H9 (cell line): ENCODE measurements at places on chromosomes 7 and 10.

DNA sequence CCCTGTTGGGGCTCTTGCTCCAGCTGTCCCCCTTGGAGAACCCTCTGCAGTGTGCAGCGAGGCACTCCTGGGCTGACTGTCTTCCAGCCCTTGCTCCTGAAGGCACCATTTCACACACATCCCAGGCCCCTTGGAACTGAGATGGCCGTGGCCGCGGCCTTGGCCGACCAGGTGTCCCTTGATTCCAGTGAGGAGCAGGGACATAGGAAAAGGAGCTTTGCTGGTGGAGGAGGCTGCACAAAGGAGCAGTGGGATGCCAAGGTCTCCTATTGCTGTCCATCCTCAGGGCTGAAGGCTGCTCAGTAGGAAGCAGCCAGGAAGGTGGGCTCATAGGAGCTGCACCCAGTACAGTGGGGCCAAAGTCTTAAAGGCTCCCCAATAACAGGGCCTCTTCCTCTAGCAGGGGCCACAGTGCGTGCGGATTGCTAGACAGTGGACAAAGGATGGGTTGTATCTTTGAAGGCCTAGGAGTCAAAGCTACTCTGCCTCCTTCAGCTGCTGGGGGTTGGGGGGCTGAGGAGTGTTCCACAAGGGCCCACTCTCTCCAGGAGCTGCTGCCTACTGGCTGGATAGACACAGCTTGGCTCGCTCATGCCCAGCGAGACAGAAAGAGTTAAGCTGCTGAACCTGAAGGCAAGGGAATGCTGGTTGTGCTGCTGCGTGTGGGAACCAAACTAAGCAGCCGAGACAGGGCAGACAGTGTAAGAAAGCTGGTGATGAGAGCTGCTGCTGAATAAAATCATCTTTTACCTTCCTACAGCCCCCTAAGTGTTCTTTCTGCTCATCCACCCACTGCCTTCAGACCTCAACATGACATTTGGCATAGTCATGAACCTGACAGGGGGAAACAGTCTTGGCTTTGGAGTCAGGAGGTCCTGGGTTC lies 891.9 kb upstream of the ZNF722 start:
- H3K4me1 ChIP-seq = no peaks in the 10 kb centered on the region

DNA sequence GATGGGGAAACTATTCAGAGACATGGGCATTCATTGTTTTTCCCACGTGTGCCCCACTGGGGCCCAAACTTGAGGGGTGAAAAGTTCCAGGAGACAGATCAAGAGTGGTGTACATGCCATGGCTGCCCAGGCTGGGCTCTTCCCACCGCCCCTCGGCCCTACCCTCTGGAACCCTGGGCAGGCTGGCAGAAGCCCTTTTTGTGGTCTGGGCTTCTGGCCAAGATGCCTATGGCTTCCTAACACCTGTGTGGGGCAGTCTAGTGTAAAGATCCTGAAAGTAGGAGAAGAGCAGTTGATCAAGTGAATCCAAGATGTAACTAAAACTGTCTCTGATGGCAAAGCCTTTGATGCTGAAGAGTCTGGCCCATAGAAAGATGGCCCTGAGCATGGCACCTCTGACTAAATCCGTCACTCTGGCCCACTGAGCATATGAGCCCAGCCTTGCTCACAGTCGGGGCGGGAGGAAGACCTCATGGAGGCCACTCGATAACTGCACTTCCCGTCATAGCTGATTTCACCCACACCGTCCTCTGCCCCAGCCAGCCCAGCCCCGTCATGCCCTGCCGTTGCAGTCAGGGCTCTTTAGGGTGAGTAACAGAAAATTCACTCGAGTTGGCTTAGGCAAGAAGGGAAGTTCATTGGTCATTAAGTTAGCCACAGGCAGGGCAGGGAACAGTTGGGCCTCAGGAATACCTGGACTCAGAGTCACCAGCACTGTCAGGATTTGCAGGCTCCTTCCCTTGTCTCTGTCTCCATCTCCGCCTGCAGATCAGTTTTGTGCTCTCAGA lies 37.9 kb upstream of the MTPAP start:
- no peaks in the 10 kb centered on the region for H3K36me3 ChIP-seq
- no peaks in the 10 kb centered on the region for H3K27me3 ChIP-seq
- peak overlapping the region; percentile 20; the same call in 1 of the 3 replicates for H3K4me3 ChIP-seq
- no peak for DNase-seq
- no peaks in the 10 kb centered on the region; the same call in 1 of the 2 replicates for H3K4me1 ChIP-seq

GRCh38 chr7:151425670-151426440 lies 14.1 kb downstream of the CRYGN start:
- no peak for DNase-seq
- no peak overlapping the region for H3K27ac ChIP-seq
- H3K4me3 ChIP-seq = no peak overlapping the region
- no peaks in the 10 kb centered on the region for H3K36me3 ChIP-seq
- peaks cover 3% of the 10 kb centered on the region; the same call in 1 of the 2 replicates for H3K4me1 ChIP-seq

DNA sequence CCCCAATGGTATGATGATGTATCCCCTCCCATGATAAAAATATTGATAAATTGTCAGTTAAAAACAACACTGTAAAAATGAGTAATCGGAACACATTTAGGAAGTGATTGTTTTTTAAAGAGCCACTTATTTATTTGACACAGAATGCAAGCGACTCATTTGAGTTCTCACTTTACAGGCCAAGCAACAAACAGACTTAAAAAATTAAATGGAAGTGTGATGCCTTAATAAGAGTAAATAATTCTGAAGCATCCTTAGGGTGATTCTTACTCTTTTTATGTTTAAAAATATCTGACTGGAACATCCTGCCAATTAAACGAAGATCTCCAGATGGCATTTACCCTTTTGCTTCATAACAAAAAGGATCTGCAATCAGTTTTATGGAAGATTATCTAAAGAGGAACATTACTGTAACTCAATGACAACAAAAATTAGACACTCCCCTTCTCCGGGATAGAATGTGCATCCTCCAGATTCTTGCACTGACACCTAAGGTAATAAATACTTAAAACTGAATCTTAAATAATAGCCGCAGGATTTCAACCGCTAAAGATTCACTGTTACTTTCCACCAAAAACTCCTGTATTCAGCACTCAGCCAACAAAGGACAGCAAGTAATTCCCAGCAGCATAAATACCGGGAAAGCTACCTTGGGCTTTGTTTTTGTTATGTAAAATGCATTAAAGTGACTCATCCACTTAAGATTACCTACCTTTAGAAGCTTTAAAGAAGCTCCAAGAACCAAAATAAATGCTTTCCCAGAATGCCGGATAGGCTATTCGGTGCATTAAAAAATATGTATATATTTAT lies 1.7 kb downstream of the CACNA2D1 start:
- 0 out of 2 replicates have a peak, but pooled peaks cover 2% of the 10 kb centered on the region for H3K4me1 ChIP-seq
- no peaks in the 10 kb centered on the region for H3K36me3 ChIP-seq
- no peak for DNase-seq
- peak overlapping the region; percentile 96 for H3K4me3 ChIP-seq
- no peaks in the 10 kb centered on the region for H3K27me3 ChIP-seq

- no peak overlapping the region for H3K27ac ChIP-seq
- no peak for DNase-seq
- no peaks in the 10 kb centered on the region for H3K4me1 ChIP-seq
- H3K36me3 ChIP-seq = no peaks in the 10 kb centered on the region
Observed at GRCh38 chr10:10598297-10598696, 419.4 kb upstream of the CELF2 start.

DNA sequence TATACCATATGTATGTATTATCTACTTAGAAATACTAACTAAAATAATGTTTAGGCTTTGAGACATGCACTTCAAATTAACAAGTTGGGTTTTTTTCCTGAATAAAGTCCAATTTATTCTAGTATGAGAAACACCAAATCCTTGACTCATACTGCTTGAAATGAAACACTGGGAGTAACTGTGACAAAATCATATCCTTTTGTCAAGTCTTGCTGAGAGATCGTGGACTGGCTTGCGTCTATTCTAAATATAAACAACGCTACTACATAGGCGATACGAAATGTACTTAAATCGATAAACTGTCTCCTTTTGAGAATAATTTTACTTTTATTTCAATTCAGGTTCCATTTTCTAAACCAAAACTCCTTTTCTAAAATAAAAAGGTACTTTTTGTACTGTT lies 16.3 kb downstream of the SMURF1 start:
- no peak for DNase-seq
- no peaks in the 10 kb centered on the region for H3K27me3 ChIP-seq
- no peak overlapping the region for H3K27ac ChIP-seq
- H3K36me3 ChIP-seq = no peaks in the 10 kb centered on the region
- H3K4me1 ChIP-seq = peaks cover 8% of the 10 kb centered on the region; the same call in 1 of the 2 replicates

- H3K4me3 ChIP-seq = peak overlapping the region; percentile 79
- H3K27me3 ChIP-seq = no peaks in the 10 kb centered on the region
- peaks cover 32% of the 10 kb centered on the region for H3K36me3 ChIP-seq
- DNase-seq = no peak
Observed at GRCh38 chr7:151078233-151079040, 2.2 kb downstream of the FASTK start.

GRCh38 chr7:32243687-32244290 lies 173.6 kb upstream of the PDE1C start:
- no peak overlapping the region for H3K4me3 ChIP-seq
- no peaks in the 10 kb centered on the region for H3K4me1 ChIP-seq
- DNase-seq = no peak
- H3K27ac ChIP-seq = no peak overlapping the region
- H3K36me3 ChIP-seq = no peaks in the 10 kb centered on the region
- H3K27me3 ChIP-seq = no peaks in the 10 kb centered on the region

- DNase-seq = no peak
- H3K36me3 ChIP-seq = 0 out of 3 replicates have a peak, but pooled peaks cover 3% of the 10 kb centered on the region
- H3K4me3 ChIP-seq = no peak overlapping the region
- H3K4me1 ChIP-seq = peaks cover 2% of the 10 kb centered on the region; the same call in 1 of the 2 replicates
- no peak overlapping the region for H3K27ac ChIP-seq
Observed at GRCh38 chr7:127770885-127771284, 118.9 kb downstream of the SND1 start.

- no peak for DNase-seq
- no peak overlapping the region for H3K27ac ChIP-seq
- H3K36me3 ChIP-seq = peaks cover 50% of the 10 kb centered on the region
- H3K4me1 ChIP-seq = no peaks in the 10 kb centered on the region
- H3K4me3 ChIP-seq = no peak overlapping the region
Observed at GRCh38 chr10:97365761-97366351, 31.3 kb upstream of the FRAT2 start.

GRCh38 chr7:127650847-127651555 lies 993 bp upstream of the SND1 start:
- H3K4me3 ChIP-seq = peak overlapping the region; percentile 100
- H3K27me3 ChIP-seq = no peaks in the 10 kb centered on the region
- H3K4me1 ChIP-seq = no peaks in the 10 kb centered on the region; the same call in 1 of the 2 replicates
- H3K36me3 ChIP-seq = no peaks in the 10 kb centered on the region; the same call in 1 of the 3 replicates

GRCh38 chr7:1512781-1513656 lies 8.8 kb upstream of the INTS1 start:
- H3K4me3 ChIP-seq = no peak overlapping the region
- no peak overlapping the region for H3K27ac ChIP-seq
- DNase-seq = no peak
- H3K36me3 ChIP-seq = no peaks in the 10 kb centered on the region

GRCh38 chr10:8044331-8044907 lies 10.1 kb upstream of the GATA3 start:
- H3K4me1 ChIP-seq = no peaks in the 10 kb centered on the region; the same call in 1 of the 2 replicates
- H3K4me3 ChIP-seq = no peak overlapping the region
- peaks cover 100% of the 10 kb centered on the region for H3K27me3 ChIP-seq
- H3K27ac ChIP-seq = no peak overlapping the region

DNA sequence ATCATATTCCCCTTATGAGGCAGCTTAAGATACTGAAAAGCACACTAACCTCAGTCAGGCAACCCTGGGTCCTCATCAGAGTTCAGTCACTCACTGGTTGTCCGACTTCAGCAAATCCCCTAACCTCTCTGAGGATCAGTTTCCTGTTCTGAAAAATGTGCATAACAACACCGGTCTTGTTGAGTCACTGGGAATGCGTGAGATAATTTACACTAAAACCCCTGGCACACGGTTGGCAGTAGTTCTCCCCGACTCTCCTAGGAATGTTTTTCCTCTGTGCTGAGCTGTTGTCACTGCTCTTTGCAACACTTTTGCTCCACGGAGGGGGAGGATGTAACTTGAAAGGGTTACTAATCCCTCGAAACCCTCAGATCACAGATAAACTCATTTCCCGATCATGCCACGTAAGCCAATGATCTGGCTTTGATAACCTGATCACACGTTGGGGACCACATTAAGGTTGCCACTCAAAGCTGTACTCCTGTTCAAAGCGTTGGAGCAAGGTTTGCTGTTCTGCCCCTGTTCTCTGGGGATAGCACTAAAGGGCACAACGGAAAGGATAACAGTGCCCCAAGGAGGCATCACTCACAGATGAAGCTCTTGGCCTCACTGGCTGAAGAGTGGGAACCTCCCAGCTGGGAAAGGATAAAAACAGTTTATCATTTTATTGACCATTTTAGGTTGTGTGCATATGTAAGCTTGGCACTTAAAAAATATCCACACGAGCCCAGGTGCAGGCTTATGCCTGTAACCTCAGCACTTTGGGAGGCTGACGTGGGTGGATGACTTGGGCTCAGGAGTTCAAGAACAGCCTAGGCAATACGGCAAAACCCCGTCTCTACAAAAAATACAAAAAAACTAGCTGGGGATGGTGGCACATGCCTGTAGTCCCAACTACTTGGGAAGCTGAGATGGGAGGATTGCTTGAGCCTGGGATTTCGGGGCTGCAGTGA lies 5.0 kb upstream of the RBM17 start:
- no peaks in the 10 kb centered on the region for H3K27me3 ChIP-seq
- H3K27ac ChIP-seq = no peak overlapping the region
- peak overlapping the region; percentile 4; the same call in 1 of the 2 replicates for H3K4me3 ChIP-seq
- no peaks in the 10 kb centered on the region; the same call in 1 of the 3 replicates for H3K36me3 ChIP-seq

DNA sequence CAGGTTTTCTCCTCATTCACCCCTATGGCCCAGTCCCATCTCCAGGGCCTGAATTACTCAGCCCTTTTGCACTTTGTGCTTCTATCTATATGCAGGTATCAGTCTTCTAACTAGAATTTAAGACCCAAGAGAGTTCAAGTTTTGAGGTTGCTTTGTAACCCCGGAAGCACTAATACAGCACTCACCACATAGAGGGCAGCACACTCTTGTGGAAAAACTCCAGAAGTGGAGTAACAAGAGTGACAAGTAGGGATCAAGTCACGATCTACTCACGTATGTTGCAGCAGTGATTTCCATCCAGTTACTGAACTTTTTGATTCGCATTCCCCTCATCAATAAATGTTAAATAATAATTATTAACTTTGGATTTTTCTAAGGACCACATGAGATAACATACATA lies 151.0 kb downstream of the CHCHD3 start:
- H3K36me3 ChIP-seq = 0 out of 2 replicates have a peak, but pooled peaks cover 4% of the 10 kb centered on the region
- DNase-seq = no peak
- H3K27ac ChIP-seq = no peak overlapping the region
- H3K27me3 ChIP-seq = no peaks in the 10 kb centered on the region
- H3K4me3 ChIP-seq = no peak overlapping the region
- H3K4me1 ChIP-seq = no peaks in the 10 kb centered on the region

- no peaks in the 10 kb centered on the region for H3K36me3 ChIP-seq
- no peak overlapping the region for H3K27ac ChIP-seq
- H3K27me3 ChIP-seq = no peaks in the 10 kb centered on the region
- DNase-seq = no peak
- H3K4me3 ChIP-seq = no peak overlapping the region
Observed at GRCh38 chr10:82397854-82398253, 522.9 kb downstream of the NRG3 start.

- H3K4me3 ChIP-seq = no peak overlapping the region
- no peaks in the 10 kb centered on the region for H3K27me3 ChIP-seq
- H3K36me3 ChIP-seq = no peaks in the 10 kb centered on the region
- no peak for DNase-seq
- no peak overlapping the region for H3K27ac ChIP-seq
- H3K4me1 ChIP-seq = peaks cover 5% of the 10 kb centered on the region; the same call in 1 of the 2 replicates
Observed at GRCh38 chr7:94649450-94649849, 6.5 kb downstream of the SGCE start.
